ENCODE measurements at places on chromosomes 1 and 21.

GRCh38 chr1:69494221-69494620, 73.5 kb upstream of the LRRC7 start:
- DNase-seq = no peak

GRCh38 chr1:245807306-245807705, 652.5 kb downstream of the KIF26B start:
- no peak for DNase-seq

DNA sequence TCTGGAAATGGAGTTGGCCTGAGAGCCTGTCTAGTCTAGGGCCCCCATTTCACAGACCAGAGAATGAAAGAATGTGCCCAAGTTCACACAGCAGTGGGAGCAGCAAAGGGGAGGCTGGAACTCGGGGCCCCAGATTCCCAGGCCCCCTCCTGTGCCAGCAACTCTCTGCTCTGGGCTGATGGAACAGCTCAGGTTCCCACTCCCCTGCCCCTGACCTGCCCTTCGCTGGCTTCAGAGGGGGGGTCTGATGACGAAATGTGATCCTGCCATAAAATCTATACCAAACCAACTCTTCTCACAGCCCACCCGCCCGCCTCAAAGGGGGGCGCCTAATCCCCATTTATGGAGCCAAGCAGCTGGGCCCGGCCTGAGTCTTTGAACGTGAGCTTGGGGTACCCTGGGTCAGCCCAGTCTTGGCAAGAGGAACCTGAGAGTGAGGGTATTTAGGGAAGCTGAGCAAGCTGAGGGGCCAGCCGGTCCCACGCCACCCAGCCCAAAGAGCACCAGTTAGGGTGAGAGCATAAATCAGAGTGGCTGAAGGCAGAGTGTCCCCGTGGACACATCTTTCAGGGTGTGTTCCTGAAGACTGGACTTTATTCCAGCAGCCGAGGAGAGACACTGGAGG, 65.0 kb downstream of the FOXD2 start:
- DNase-seq = no peak

DNA sequence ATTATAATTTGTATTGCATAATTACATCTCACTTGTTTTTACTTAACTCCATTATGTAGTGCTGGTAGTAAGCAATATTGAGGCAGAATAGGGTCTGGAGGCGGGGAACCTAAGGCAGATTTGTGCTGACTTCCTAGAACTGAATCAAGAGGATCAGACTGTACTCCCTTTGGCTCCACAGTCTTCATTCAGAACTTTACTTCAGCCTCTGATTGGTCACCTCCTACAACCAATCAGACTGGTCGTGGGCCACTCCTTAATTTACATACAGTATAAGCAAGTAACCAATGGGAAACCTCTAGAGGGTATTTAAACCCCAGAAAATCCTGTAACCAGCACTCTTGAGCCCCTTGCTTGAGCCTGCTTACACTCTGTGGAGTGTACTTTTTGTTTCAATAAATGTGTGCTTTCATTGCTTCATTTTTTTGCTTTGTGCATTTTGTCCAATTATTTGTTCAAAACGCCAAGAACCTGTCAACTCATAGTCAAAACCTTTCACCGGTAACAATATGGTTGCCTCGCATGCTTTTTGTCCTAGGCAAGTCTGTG, 31.6 kb downstream of the ZBTB8OS start:
- DNase-seq = no peak

GRCh38 chr21:38756746-38757145, 49.0 kb upstream of the ETS2 start:
- DNase-seq = no peak

DNA sequence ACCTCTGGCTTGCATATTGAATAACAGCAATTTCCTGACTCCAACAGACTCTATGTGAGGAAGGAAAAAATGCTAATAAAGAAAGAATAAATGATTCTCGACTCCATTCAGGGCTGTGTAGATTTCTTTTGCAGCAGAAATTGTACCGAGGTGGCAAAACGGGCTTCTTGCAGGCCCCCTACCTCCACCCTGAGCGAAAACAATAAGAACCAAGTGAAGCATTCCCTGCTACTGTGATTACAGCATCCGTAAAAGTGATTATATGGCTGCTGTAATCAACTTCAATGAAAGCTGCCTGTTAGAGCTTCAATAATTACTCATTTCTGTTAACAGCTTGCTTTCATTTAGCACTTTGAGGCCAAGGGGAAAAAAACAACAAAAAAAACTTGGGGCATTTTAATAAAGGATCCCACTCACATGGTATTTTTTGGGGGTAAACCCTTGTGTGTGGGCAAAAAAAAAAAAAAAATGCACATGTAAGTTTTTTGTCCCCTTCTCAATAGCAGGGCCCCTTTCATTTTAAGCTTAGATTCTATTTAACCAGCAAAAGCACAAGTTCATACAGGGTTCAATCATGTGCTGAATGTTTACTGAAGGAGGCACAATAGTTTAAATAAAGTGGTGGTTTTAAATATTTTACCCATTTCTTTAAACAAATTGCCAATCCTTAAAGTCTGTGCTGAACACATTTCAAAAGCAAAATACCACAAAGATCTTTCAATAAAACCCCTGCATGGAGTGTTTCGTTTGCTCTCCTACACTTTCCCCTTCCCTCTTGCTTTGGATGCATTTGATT, 271.6 kb downstream of the LMO4 start:
- no peak for DNase-seq

GRCh38 chr1:50917138-50918137, 42.6 kb downstream of the FAF1 start:
- no peak for DNase-seq

All from stimulated activated CD4-positive, alpha-beta T cell treated with anti-CD3 and anti-CD28 coated beads, Interleukin-1b, Interleukin-23, amount 100 ng/mL, for 48 hours (primary cell).